ENCODE measurements at places on chromosomes 6 and 20. TPM values are rescaled to one million over a fixed set of nuclear protein-coding genes. Genes with fewer than 3 reads are reported as not detected.

RPP21 gene
- polyA plus RNA-seq, result 31.5 TPM

DNA sequence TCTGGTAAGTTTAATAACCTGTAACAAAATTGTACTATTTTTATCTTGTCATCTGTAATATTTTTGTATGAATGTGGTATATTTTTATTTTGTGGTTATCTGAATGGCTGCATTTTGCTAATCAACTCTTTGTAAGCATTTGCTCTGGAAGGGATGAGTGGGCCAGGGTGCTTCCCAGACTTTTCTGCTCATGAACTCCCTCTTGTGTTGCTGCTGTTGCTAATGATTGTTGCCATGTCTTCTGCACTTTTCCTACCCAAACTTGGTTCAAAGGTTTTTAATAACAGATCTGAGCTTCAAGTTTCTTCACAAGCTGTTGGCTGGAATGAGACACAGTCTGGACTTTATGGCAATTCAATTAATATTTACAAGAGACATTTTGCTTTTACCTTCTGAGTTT, 1005.7 kb downstream of the HACE1 start:
- DNase-seq, result no peak

GRCh38 chr6:118618676-118619377, 32.6 kb downstream of the CEP85L start:
- peak; percentile 13 for DNase-seq

DNA sequence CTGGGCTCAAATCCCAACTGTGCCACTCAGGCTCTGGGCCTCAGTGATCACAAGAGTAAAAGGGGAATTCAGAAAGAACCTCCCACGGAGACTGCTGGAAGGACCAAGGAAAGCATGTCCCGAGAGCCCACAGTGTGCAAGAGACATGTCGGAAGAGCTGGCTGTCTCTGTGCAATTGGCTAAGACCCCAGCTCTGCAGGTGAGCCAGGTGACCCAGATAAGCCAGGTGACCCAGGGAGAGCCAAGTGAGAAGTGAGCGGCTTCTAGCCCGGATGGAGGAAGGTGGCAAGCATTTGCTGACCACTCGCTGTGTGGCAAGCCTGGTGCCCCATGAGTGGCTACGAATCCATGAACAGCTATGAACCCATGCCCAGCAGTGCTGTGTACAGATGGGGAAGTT, 59.1 kb downstream of the RIPOR3 start:
- no peak for DNase-seq

DNA sequence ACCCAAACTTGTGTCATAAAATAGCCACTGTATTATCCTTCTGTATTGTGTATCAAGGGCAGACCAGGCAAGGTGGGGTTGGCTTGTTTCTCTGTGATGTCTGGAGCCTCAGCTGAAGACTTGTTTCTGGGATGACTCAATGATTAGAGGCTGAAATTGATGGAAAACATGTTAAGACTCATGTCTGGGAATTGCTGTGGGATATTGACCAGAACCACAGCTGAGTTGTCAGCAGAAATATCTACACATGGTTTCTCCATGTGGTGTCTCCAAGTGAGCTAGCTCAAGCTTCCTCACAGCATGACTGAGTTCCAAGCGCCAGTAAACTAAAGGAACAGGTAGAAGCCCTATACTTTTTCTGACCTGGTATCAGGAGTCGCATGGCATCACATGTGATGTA, 128.5 kb upstream of the SYNDIG1 start:
- no peak for DNase-seq

DNA sequence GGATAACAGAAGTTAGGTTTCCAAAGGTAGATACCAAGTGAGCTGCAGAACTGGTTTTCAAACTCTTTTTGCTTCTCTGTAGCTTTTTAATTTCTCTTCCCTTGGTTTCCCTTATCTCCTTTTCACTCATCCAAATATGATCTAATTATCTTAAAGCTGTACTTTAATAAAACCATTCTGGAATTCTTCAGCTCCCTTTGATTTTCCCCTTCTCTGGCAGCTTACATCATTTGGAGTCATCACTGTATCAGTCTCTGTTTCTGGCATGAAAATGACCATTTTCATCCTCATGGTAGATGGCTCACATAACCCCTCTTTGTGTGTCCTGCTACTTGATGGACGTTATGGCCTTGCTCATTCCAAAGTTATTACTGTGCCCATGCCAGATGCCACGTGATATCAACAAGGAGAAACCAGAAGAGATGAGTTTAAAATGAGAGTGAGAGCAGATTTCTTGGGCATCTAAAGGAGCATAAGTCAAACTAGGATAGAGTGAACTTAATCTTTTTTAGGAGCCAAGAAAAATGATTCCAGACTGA, 620.2 kb downstream of the QKI start:
- no peak for DNase-seq
